ENCODE measurements at places on chromosomes 4 and X.

DNA sequence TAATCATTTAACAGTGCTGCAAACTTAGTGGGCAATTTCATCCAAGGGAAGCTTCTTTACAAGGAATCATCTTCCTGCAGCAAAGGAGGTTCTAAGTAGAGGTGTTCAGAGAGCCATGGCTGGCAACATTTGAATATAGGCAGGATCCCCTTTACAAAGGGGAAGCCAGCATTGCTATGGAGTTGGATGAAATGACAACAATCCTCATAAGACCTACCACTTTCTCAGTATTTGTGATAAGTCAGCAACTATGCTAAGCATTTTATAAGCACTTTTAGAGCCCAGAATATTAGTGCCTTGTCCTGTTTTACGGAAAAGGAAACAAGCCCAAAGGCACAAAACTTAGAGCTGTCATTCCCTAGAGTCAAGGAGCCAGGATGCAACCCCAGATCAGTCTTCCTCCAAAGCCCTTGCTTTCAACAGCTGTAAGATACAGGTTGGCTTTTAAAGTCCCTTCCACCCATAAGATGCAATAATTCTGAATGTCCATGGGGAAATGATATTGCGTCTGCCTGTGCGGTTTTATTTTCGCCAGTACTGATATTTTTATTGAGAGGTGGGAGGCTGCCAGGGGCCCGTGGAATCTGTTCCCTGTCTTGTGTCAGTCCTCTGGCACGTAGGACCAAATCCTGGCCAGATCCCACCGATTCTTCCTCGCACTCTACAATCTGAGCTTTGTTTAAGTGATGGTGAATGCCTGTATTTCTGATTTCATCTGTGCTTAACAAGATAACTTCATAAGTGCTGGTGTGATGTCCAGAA is 59.1 kb downstream of the SMIM20 start:
- DNase-seq, result no peak

DNA sequence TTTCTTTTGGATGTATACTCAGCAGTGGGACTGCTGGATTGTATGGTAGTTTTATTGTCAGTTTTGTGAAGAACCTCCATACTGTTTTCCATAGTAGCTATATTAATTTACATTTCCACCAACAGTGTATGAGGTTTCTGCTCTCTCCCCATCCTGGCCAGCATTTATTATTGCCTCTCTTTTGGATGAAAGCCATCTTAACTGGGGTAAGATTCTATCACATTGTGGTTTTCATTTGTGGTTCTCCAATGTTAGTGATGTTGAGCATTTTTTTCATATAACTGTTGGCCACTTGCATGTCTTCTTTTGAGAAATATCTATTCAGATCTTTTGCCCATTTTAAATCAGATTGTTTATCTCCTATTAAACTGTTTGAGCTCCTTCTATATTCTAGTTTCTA is 27.6 kb downstream of the QRFPR start:
- DNase-seq, result no peak

DNA sequence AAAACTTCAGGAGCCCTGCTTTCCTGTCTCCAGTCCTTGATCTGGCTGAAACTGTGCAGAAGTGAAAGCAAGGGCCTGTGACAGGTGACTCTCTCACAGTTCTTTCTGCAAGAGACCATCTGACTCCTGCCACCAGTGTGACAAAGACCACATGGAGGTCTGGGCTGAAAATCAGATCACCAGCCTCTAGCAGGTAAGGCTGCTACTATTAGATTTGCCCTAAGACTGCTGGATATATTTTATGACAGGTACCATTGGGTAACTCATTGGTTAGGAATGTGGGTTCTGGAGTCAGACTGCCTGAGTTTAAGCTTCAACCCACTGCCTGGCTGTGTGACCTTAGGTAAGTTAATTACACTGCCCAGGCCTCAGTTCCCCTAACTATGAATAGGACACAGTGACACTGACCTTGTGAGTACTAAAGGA is 163.3 kb upstream of the SLC7A11 start:
- DNase-seq, result no peak

- no peak for DNase-seq
Observed at GRCh38 chr4:138666366-138666765, 349.2 kb upstream of the NOCT start.

DNA sequence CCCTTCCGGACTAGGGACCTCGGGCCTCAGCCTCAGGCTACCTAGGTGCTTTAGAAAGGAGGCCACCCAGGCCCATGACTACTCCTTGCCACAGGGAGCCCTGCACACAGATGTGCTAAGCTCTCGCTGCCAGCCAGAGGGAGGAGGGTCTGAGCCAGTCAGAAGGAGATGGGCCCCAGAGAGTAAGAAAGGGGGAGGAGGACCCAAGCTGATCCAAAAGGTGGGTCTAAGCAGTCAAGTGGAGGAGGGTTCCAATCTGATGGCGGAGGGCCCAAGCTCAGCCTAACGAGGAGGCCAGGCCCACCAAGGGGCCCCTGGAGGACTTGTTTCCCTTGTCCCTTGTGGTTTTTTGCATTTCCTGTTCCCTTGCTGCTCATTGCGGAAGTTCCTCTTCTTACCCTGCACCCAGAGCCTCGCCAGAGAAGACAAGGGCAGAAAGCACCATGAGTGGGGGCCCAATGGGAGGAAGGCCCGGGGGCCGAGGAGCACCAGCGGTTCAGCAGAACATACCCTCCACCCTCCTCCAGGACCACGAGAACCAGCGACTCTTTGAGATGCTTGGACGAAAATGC is at the start of gene WAS:
WAS (plus strand) TSS at position 389 of the 572 bp plus-strand sequence; CDS start at position 444, 55 bp downstream.
- DNase-seq, result no peak

GRCh38 chr4:93994175-93994994 is 165.8 kb downstream of the ATOH1 start:
- no peak for DNase-seq

- no peak for DNase-seq
Observed at GRCh38 chr4:5893004-5893580, at the start of gene CRMP1. Gene CRMP1, minus strand, starts transcription at chr4:5893086. Its CDS starts 117 bp downstream, at chr4:5892969.

DNA sequence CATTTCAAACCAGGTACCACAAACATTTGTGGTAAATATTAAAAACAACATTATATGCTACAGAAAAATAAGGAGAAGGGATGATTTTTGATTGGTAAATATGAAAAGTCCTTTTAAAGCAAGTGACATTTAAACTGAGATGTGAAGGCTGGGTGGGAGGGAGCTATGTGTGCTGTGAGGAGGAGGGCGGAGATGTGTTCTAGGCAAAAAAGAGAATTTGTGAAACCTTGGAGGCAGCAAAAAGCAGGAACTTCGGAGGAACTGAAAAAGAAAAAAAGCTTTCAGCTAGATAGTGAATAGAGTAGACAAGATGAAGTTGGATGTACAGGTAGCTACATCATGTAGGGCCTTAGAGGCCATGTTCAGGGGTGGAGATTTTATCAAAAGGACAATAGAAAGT is 10.1 kb upstream of the ARAP2 start:
- no peak for DNase-seq

- no peak for DNase-seq
Observed at GRCh38 chr4:16694884-16695276, 203.6 kb downstream of the LDB2 start.

DNA sequence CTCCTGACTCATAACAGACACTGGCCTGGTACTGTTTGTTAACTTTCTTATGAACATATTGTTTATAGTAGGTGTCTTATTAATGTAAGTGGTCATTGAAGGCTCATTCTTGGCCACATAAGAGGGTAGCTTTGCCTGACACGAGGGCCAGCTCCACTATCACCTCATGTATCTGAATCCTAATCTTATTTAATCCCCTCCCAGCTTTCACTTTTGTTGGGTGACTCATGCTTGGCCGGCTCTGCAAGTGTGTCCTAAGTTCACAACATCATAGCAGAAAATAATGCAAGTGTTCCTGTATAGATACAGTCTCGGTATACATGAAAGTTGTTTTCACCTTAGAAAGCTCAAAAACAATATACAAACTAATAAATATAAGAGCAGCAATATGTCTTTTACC is 283.8 kb downstream of the IQCM start:
- no peak for DNase-seq

GRCh38 chrX:11757719-11758399 is at the start of gene MSL3:
Gene MSL3, plus strand, starts transcription at chrX:11758237. Its CDS starts 27 bp downstream, at chrX:11758264.
- DNase-seq, result peak; percentile 83

DNA sequence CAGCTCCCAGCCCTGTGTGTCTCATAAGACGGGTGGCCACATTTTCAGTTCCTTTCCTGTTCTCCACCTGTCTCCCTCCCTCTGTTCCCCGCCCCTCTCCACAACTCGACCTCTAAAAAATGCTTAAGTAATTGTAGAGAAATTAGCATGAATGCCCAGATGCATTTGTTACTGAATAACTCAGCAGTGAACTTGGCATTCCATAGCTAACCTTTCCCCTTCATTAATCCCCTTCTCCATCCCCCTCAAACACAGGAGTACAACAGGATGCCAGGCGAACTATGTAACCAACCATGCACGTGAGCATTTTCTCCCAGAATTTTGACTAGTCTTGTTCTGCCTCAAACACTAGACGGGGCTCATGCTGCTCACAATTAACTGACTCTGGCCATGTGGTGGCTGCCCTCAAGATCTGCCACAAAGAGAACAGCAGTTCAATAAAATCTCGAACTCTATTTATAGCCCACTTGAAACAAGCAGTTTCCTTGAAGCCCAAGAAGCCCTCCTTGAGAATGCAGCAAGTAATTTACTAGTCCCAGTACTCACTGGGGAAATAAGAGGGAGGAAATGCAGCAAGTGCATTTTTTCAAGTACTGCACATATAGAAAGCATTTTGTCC is 351.2 kb downstream of the ARHGAP24 start:
- DNase-seq, result peak; percentile 65

- peak; percentile 7 for DNase-seq
Observed at GRCh38 chr4:109754093-109754857, 24.4 kb upstream of the PLA2G12A start.

DNA sequence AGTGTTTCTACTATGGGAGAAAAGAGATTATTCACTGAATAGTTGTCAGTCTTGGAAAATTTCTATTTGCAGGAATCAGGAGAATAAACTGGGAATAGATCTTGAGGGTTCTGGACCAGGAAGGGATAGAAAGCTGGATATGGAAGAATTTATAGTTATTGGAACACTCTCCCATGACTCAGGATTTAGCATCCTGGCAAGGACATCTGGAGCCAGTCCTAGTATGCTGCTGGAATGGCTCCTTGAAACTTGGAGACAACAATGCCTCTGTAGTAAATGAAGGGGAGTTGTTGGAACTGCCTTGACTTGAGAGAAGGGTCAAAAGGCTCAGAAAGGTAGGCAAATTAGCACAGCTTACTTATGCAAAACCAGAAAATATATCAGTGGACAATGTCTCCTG is 23.5 kb upstream of the THOC2 start:
- no peak for DNase-seq

GRCh38 chr4:7192252-7193029 is at the start of gene SORCS2:
Gene SORCS2, plus strand, starts transcription at chr4:7192538.
- peak; percentile 78 for DNase-seq

DNA sequence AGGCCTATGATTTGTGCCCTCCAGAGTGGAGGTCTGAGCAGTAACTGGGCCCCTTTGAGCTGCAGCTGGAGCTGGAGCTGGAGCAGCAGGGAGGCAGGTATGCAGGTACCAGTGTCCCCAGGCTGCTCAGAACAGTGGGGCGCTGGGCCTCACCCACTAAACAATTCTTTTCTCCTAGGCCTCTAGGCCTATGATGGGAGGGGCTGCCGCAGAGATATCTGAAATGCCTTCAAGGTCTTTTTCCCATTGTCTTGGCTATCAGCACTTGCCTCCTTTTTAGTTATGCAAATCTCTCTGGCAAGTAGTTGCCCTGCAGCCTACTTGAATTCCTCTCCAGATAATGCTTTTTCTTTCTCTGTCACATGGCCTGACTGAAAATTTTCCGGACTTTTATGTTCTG is 79.7 kb upstream of the OTUD4 start:
- DNase-seq, result no peak

DNA sequence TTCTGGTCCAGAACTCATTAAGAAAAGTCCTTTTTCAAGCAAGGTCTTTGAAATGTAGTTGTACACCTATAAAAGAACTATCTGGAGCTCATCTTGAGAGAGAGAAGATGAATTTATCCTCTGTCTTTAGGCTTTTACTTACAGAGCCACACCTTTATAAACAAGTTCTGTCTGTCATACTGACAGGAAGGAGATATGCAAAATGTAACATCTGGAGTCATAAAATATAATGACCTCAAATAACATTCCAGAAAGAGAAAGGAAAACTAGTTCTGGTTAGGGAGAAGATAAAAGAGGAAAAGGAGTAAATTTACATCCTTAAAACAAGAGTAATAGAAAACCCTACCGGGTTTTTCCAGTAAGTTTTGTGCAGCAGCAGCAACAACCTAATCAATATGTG is 1.3 kb downstream of the INPP4B start:
- DNase-seq, result no peak

- no peak for DNase-seq
Observed at GRCh38 chr4:7045553-7045952, 2.4 kb downstream of the TADA2B start.

DNA sequence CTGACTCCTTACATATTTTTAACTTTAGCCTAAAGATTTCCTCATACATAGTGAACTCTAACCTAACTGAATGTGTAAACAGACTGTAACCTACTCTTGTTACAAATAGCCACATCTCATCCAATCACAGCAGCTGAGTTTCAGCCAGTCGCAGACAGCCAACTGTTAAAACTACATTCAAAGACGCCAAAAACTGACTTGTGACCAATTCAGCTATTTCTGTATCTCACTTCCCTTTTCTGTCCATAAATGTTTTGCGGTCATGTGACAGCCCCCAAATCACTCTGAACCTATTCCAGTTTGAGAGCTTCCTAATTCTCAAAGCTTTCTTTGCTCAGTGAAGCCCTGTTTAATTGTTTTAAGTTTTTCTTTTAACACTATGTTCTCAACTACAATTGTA is 2731.9 kb downstream of the ARAP2 start:
- no peak for DNase-seq

GRCh38 chr4:36187723-36188333 is 56.5 kb downstream of the ARAP2 start:
- no peak for DNase-seq

- DNase-seq, result no peak
Observed at GRCh38 chrX:47877327-47877726, 40.6 kb downstream of the ZNF81 start.

- DNase-seq, result no peak
Observed at GRCh38 chr4:107991945-107992630, 2.4 kb downstream of the HADH start.
